ENCODE measurements at places on chromosomes 2 and 18. TPM values are rescaled to one million over a fixed set of nuclear protein-coding genes. Genes with fewer than 3 reads are reported as not detected.

CXCR1 gene
- 0.11 TPM for total RNA-seq

BCL11A gene
- total RNA-seq: 4.6 TPM

CCDC102B gene
- 0.86 TPM for total RNA-seq

ACADL gene
- not detected for total RNA-seq

GLI2 gene
- total RNA-seq: 0.39 TPM

DTNA gene
- total RNA-seq: 1.5 TPM

ZNF804A gene
- total RNA-seq: 0.11 TPM

KCNJ13 gene
- total RNA-seq: not detected

GPR55 gene
- not detected for total RNA-seq

RTP5 gene
- not detected for total RNA-seq

REG3G gene
- total RNA-seq: not detected

MOCOS gene
- 7.9 TPM for total RNA-seq

GPR75 gene
- 0.62 TPM for total RNA-seq

QPCT gene
- total RNA-seq: 9.7 TPM

TCF23 gene
- total RNA-seq: not detected

Measured in hair follicular keratinocyte (primary cell).